Natural killer cell (primary cell): ENCODE measurements at places on chromosomes 11 and 22.
A peak's percentile ranks its signal among the peaks of the same experiment; 100 is the strongest.

GRCh38 chr11:78032090-78032489 lies 9.0 kb upstream of the KCTD14 start:
- no peaks in the 10 kb centered on the region for H3K27me3 ChIP-seq
- no peak overlapping the region for H3K4me3 ChIP-seq
- DNase-seq: no peak
- H3K36me3 ChIP-seq: no peaks in the 10 kb centered on the region

DNA sequence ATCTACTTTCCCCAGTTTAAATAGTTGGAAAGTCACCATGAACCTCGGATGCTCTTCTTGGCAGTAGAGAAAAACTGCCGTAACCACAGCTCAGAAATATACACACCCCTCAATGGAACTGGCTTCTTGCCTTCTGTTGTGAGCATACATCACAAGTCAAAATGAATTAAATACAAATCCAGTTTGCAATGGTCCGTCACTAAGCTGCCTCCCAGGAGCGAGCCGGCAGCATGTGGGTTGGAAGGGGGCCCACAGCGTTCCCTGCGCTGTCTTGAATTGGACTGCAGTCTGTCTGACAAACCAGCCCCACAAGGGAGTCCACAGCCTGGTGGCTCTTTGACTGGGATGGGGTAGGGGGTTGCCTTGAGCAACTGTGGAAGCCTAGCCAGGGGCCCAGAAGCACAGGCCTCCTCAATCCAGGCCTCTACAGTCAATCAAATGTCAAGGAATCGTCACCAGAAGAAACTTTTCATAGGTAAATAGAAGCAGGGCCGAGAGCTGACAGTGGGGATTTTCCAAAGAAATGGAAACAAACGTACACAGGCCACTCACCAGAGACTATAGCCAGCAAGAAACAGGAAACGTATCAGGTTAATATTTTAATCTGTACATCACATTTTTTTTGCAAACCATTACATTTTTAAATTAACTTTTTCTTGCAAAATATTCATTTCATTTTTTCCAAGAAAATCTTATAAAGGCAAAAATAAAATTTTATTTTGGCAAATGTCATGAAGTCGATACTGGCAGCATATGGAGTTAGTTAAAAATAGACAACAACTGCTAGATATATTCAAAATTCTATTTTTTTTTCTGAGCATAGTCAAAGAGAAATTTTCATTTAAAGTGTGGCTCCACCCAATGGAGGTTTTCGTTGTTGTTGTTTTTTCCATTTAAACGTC lies 38.5 kb downstream of the C11orf58 start:
- H3K27me3 ChIP-seq: no peaks in the 10 kb centered on the region
- DNase-seq: no peak

DNA sequence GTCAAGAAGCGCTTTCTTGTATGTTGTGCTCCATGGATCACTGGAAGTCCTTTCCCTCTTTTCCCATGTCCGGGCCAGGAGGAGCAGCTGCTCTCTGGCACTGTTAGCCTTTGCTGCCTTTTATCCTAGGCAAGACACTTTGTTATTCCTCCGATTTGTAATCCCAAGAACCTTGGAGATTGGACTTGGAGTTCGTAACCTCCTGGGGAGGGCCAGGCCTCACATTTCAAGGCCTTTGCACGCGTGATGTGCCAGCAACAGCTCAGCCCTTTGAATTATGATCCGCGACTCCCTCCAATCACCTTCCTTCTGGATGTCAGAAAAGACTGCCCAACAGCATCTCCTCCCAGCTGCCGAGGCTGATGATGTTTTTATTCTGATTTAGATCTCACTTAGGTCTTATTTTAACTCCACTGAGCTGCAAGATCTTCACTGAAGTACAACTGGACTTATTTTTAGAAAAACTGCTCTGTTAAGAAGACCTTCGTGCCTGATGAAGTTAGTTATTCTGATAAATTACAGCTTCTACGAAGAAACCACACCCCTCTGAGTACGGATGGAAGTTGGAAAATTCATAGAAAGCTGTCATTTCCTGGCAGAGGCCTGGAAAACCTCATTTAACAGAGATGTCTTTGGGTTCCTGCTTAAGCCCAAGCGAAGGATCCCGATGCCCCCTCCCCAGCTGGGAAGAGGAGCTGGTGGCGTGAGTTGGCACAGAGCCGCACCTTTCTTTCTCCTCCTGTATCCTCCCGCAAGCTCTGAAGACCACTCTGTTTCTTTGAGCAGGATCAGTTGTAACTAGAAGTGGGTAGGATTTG lies 62.4 kb downstream of the PARVB start:
- no peak overlapping the region for H3K4me3 ChIP-seq
- no peaks in the 10 kb centered on the region for H3K36me3 ChIP-seq
- H3K27me3 ChIP-seq: no peaks in the 10 kb centered on the region
- no peak overlapping the region for H3K27ac ChIP-seq
- H3K4me1 ChIP-seq: no peaks in the 10 kb centered on the region
- no peak for DNase-seq

- no peaks in the 10 kb centered on the region for H3K27me3 ChIP-seq
- no peaks in the 10 kb centered on the region for H3K4me1 ChIP-seq
- H3K36me3 ChIP-seq: peaks cover 49% of the 10 kb centered on the region
Measured at GRCh38 chr11:1290052-1291040, 19.1 kb downstream of the TOLLIP start.

DNA sequence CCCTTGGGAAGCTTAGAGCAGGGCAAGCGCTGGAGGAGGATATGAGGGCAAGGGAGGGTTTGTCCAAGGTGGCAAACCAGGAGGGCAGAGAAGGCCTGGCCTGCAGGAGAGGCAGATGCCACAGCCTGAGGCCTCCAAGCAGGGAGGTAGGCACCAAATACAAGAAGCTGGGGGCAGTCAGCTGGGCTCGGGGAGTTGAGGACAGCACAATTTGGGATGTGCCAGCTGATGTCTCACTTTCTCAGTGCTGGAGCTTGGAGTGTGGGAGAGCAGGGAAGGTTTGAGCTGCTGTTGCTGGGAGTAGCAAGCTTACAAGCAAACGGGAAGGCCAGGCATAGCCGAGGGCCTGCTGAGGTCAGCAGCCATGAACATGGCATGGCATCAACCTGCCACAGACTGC lies 4.0 kb downstream of the ZDHHC24 start:
- no peak overlapping the region for H3K4me3 ChIP-seq
- no peak for DNase-seq
- H3K27me3 ChIP-seq: no peaks in the 10 kb centered on the region
- H3K36me3 ChIP-seq: peaks cover 44% of the 10 kb centered on the region

- no peaks in the 10 kb centered on the region for H3K4me1 ChIP-seq
- no peak overlapping the region for H3K4me3 ChIP-seq
- no peaks in the 10 kb centered on the region for H3K36me3 ChIP-seq
- no peak overlapping the region for H3K27ac ChIP-seq
- DNase-seq: no peak
Measured at GRCh38 chr11:10263929-10264328, 30.1 kb downstream of the SBF2 start.

- H3K36me3 ChIP-seq: no peaks in the 10 kb centered on the region
- H3K27ac ChIP-seq: no peak overlapping the region
- no peak for DNase-seq
Measured at GRCh38 chr11:19419808-19420207, 179.1 kb upstream of the E2F8 start.

DNA sequence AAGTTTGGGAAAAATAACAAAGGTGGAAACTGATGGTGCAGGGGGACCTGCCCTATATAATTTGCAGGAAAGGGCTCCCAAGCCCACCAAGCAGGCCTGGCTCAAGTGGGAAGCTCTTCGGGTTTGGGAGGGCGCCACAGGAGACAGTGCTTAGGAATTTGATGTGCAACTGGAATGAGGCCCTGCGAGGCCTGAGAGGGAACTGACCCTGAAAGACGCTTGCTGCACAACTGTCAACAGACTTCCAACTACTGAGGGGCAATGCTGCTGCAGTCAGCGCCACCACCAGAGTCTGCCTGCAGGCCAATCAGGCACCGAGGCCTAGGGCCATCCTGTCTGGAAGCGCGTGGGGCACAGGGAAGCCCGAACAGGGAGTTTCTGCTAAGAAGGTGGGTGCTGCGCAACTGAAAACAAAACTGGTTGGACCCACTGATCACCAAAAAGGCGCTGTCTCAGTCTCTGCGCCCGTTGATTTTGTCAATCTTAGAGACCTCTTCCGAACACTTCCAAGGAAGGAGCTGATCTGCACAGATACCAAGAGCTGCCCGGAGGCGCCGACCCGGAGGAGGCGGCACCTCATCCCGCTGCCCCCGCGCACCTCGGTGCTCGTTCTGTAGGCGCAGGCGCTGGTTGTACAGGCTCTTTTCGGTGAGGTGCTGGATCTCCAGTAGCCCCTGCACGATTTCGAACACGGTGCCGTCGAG lies 667 bp downstream of the DGCR6L start:
- peak overlapping the region; percentile 81 for H3K4me3 ChIP-seq
- peak overlapping the region; percentile 52 for H3K27ac ChIP-seq
- H3K4me1 ChIP-seq: peaks cover 35% of the 10 kb centered on the region
- no peak for DNase-seq
- H3K36me3 ChIP-seq: peaks cover 2% of the 10 kb centered on the region

DNA sequence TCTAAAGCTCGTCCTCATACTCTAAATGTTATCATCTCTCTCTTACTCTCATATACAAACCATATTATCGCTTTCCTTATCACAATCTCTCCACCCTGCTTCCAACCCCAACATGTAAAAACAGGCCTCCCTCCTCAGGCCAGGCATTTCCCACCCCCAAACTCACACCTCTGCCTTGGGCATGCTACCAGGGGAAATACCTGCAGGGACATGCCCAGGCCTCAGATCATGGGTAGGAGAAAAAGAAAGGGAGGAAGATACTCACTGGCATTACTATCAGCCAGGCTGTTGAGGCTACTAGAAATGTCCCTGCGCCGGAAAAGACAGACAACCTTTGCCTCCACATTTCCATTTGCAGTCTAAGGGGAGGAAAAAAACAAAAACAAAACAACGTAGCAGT lies 1.8 kb downstream of the MTA2 start:
- H3K27me3 ChIP-seq: no peaks in the 10 kb centered on the region
- peaks cover 43% of the 10 kb centered on the region for H3K4me1 ChIP-seq
- peak overlapping the region; percentile 83 for H3K27ac ChIP-seq
- peak overlapping the region; percentile 79 for H3K4me3 ChIP-seq
- peaks cover 39% of the 10 kb centered on the region for H3K36me3 ChIP-seq

DNA sequence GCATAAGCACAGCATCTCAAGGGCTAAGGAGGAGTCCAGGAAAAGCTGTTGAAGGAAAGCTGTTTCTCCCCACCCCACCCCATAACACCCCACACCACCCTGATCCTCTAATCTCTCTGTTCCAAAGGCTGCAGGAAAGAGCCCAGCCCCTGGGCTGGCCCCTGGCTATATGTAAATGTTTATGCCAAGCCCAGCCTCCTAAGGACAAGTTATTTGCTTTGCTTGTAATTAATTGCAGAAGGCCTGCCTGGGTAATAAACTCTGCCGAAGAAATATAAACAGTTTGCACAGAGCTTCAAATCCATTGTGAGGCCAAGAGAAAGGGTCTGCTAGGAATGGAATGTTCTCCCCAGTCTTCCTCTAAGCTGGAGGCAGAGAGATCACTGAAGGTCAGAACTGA lies 21.2 kb downstream of the ARRB1 start:
- H3K4me3 ChIP-seq: no peak overlapping the region
- DNase-seq: no peak
- H3K4me1 ChIP-seq: peaks cover 55% of the 10 kb centered on the region

- H3K4me1 ChIP-seq: no peaks in the 10 kb centered on the region
- H3K27me3 ChIP-seq: no peaks in the 10 kb centered on the region
- no peak overlapping the region for H3K4me3 ChIP-seq
- H3K27ac ChIP-seq: no peak overlapping the region
- no peaks in the 10 kb centered on the region for H3K36me3 ChIP-seq
- no peak for DNase-seq
Measured at GRCh38 chr11:27186580-27186979, 146.0 kb downstream of the BBOX1 start.

DNA sequence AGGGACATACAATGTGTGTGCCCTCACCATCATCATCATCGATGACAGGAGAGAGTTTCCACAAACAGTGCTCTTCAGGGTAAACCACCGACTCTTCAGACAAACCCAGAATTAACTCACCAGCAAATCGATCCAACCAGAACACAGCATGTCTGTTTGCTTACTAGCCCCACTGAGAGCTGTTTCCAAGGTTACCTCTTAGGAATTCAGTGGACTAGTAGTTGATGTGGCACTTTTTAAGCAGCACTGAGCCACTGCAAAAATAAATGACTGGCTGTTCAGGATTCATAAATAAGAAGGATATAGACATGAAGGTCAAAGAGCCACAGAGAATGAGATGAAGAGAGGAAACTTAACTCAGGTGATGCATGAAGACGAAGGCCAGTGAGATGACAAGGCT lies 83.1 kb downstream of the PARVA start:
- H3K36me3 ChIP-seq: no peaks in the 10 kb centered on the region
- no peak for DNase-seq
- H3K27me3 ChIP-seq: no peaks in the 10 kb centered on the region
- no peak overlapping the region for H3K4me3 ChIP-seq

GRCh38 chr22:50695421-50696250 lies 23.0 kb downstream of the SHANK3 start:
- no peaks in the 10 kb centered on the region for H3K27me3 ChIP-seq
- H3K27ac ChIP-seq: no peak overlapping the region
- H3K4me3 ChIP-seq: no peak overlapping the region
- DNase-seq: no peak
- H3K36me3 ChIP-seq: no peaks in the 10 kb centered on the region

DNA sequence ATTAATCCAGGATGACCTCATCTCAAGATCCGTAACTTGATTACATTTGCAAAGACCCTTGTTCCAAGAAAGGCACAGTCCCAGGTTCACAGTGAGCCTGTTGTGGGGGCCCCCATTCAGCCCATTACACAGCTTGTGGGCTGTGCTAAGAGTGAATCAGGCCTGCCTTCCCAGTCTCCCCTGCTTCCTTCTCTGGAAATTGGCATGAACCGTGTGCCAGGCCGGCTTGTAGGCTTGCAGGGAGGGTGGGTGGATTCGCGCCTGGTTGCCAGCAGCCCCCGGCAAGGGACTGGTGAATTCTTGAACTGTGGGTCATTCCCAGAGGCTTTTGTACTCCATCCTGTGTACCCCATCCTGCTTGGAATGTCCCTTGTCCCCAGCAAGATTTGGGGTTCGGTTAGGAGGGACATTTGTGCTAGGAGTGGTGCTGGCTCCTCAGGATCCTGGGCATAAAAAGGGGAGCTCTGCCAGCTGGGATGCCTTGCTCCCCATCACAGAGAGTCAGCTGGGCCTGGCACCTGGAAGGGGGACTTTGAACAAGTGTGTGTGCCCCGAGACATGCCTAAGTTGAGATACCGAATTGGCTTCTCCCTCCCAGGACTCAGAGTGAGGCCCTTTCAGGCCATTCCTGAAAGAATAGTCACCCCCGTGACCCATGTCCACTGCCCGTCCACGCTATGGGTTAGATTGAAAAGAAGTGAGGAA lies 818.2 kb downstream of the BRD1 start:
- no peaks in the 10 kb centered on the region for H3K4me1 ChIP-seq
- no peaks in the 10 kb centered on the region for H3K27me3 ChIP-seq
- H3K4me3 ChIP-seq: no peak overlapping the region
